NCI-H526 (cell line): ENCODE measurements at places on chromosomes 16 and 17.

DNA sequence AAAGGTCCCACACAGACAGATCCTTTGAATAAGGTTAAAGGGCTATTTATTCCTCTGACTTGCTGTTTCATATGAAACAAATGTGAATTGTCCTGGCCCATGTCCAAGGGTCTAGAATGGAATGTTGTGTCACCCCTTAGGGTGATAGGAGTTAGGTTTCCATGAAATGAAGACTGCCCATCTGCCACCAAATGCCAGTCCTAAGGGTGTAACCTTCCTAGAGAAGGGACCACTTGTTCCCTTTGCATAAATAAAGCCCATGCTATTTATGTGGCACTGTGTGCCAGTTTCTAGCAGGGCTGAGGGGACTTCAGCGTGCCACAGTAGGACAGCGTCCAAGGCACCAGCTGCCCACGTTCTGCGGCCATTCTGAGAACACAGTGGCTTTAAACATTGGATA, 171.3 kb downstream of the ABCA8 start:
- no peak for DNase-seq

GRCh38 chr16:20049831-20050230, 23.9 kb downstream of the GPR139 start:
- no peak for DNase-seq

GRCh38 chr16:85755929-85756768, 5.3 kb upstream of the C16orf74 start:
- no peak for DNase-seq

DNA sequence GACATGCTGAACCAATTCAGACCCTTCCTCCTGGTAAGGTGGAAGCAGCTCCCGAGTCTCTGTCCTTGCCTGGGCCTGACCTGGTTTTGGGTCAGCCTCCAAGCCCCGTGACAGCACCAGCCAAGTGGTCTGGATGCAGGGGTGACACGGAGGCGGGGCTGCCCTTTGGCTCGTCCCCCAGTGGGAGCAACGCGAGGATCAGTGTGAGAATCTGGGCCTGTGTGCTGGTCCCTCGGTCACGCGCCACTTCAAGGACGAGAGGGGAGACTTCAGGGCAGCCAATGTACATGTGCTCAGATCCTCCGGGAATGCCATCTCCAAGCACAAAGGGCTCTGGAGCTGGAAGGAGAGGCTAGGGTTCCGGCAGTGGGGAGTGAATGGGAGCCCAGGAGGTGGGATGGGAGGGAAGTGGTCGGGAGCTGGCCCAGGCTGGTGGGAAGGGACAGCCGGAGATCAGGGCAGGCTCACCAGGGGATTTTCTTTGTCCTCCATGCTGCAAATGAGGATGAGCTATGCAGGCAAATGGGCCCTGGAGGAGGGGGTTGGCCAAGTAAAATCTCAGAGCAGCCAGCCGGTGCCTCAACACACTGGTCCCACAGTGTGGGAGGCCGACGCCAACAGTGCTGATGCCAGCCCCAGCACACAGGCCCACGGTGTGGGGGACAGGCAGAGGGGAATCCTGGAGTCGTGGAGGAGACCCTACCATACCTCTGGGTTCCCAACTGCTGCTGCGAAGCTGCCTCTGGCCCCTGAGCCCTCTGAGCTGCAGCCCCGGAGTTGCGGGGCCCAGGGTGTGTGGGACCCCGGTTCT, 4.2 kb upstream of the NDRG4 start:
- no peak for DNase-seq

DNA sequence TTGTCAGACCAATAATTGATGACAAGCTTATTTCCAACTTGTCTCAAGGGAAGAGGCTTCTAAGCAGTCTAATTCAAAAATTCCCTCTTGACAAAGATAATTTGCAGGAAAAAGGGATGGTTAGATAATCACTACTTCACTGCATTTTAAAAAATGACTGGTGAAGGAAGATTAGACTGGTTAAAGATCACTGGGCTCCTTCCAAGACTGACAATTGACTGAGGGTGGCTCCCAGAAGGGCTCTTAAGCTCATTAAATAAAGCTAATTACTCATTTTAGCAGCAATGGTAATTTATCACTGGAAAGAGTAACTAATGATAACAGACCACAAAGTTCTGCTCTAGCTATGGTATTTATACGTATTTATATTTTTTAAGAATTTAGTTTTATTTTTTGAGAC, 4.4 kb upstream of the HEATR3 start:
- no peak for DNase-seq

DNA sequence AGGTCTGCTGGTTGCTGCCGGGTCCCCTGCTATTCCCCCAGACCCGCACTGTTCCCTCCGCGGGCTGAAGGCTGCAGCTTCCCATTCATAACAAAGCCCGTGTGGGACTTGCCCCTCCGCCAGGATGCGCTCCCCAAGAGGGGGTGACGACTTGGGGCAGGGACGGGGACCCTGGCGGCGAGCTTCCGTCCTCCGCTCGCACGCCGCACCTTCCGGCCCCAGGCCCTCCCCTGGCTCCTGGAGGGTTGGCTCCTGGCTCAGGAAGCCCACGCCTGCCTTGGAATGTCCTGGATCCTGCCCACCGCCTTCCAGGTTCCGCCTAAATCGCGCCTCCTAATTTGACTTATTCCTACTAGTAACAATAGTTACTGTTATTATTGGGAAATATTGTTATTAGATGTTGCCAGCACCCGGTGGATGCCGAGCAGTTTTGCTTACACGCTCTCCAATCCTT, 1.1 kb upstream of the TFAP4 start:
- peak; percentile 23 for DNase-seq

- DNase-seq = no peak
Observed at GRCh38 chr17:64500487-64500859, 3.6 kb upstream of the POLG2 start.

DNA sequence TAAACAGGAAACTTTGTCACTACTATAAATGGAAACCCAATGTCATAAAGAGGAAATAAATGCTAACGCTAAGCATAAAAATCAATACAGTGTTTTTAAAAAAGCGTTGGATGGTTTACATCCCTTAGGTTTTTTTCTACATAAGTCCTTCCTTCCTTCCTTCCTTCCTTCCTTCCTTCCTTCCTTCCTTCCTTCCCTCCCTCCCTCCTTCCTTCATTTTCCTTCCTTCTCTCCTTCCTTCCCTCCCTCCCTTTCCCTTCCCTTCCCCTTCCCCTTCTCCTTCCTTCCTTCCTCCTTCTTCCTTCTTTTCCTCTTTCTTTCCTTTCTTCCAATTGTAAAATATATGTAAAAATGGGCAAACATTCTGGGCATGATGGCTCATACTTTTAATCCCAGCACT, 108.3 kb downstream of the HAPSTR1 start:
- no peak for DNase-seq

- no peak for DNase-seq
Observed at GRCh38 chr17:55726440-55726839, 3.8 kb upstream of the TMEM100 start.

- DNase-seq = no peak
Observed at GRCh38 chr17:64572682-64573154, 65.9 kb downstream of the CEP95 start.

GRCh38 chr17:62892061-62892675, 73.9 kb upstream of the TANC2 start:
- DNase-seq = no peak

- peak; percentile 51 for DNase-seq
Observed at GRCh38 chr16:1182950-1183907, 30.3 kb downstream of the CACNA1H start.

DNA sequence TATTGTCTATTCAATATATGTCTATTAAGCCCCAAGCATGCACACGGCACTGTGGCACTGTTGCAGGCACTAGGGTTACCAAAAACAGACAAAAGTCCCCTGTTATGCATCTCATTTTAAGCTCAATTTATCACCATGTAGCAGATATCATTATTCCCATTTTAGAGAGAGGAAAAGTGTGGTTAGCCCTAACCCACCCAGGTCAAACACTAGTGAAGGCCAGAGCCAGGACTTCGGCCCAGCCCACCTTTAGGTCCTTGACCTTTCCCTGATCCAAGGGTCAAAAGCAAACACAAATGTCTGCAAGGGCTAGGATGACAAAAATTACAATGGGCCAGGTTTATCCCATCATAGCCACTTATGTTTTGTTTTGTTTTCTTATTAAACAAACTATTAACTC, 130.3 kb upstream of the NUDT7 start:
- no peak for DNase-seq

GRCh38 chr16:56673921-56674320, 4.3 kb downstream of the MT1H start:
- peak; percentile 15 for DNase-seq

DNA sequence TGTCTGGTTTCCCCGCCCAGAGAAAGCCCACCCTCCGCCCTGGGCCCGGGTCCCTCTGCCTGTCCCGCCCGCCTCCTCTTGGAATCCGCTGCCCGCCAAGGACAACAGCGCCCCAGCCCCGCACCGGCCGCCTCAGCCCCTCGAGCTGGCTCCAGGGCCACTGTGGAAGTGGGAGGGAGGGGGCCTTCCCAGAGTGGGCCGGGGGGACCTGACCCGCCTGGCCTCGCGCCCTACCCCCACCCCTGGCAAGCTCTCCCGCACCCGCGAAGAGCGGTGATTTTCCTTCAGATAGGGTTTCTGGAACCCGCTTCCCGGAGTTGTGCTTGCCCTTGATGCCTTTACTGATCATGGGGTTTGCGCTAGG, 2.3 kb upstream of the CBX8 start:
- no peak for DNase-seq

DNA sequence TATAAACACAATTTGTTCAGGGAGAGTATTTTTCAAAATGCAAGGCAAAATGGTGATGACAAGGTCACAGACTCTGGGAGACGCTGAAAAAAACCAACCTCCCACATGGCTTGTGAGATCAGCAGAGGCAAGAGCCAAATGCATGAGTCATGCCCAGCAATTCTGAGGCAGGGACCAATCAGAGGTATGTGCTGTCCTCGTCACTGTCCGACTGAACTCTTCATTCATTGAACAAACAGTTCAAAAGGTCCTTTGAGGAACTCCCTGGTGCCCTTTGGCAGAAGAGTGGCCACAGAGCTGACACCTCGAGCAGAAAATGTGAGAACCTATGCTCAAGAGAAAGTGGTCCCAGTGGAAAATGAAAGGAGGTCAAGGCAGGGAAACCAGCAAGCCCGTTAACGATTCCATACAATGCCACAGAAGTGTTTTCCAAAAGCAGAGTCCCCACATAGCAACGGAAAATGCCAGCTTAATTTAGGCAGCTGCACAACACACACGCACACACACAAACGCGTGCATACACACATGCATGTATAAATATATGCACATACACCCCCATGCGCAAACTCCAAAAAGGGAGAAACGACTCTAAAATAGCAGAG, 50.9 kb downstream of the CDH11 start:
- DNase-seq = no peak

DNA sequence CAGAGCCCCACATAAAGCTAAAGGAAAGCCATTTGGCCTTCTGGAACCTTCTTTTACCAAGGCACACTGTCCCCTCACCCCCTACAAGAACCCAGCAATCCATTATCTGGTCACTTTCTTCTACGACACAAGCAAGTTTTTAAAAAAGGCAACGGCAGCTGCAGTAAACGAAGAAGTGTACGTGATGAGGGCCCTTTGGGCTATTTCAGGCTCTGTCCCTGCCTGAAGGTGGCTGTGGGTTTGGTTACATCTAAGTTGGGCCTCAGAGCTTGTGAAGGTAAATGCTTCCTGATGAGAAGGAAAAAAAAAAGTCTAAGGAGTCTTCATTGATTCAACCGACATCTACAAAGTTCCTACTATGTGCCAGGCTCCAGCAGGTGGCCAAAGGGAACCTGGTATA, 35.4 kb downstream of the XYLT1 start:
- no peak for DNase-seq

DNA sequence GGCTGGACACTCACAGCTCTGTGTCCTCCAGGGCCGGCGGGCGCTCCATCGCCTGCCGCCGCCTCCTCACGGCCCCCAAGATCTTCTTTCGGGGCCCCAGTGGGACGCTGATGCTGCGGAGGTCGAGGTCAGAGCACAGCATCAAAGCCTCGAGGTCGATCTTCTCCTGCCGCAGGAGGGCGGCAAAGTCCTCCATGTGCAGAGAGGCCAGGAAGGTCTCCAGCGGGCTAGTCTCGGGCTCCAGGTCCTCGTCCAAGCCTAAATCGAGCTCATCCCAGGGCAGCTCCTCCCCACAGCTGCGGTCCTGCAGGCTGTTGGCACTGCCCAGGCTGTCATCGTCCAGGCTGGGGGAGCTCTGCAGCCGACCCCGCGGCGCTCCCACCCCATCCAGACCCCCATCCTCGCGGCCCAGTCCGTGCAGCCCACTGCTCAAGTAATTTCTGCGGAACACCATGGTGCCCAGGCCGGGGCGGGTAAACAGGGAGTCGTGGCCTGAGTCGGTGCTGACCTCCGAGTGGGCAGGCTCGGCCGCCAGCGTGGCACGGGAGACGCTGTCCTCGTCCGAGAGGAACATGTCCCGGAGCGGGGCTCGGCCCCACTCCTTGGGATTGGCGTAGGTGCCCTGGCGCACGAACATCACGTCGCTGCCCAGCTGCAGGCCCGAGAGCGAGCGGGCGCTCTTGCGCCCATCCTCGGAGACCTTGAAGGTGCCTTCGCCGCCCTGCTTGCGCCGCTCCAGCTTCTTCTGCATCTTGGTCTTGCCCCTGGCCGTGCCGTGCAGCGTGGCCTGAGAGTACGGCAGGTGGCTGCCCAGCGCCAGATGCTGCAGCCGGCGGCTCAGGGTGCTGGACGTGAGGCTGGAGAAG, 3.4 kb downstream of the USH1G start:
- no peak for DNase-seq

DNA sequence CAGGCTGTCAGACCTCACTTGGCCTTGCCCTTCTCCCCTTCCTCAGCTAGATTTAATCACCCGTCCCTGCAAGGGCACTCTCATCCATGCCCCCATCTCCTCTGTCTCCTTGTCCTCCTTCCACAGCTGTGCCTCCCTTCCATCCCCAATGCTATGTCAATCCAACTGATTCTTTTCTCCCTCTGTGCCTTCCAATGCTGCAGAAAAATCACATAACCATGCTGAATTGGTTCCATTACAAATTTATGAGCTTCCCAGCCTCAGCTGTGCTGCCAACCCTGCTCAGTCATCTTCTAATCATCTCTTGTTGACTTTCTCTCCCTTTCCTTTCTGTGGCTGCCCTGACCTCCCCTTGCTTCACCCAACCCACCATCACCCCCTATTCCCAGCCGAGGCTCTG, 56.3 kb upstream of the PIRT start:
- no peak for DNase-seq

- no peak for DNase-seq
Observed at GRCh38 chr16:24520983-24521382, 18.4 kb upstream of the RBBP6 start.
